ENCODE measurements at places on chromosomes 2 and 18.

DNA sequence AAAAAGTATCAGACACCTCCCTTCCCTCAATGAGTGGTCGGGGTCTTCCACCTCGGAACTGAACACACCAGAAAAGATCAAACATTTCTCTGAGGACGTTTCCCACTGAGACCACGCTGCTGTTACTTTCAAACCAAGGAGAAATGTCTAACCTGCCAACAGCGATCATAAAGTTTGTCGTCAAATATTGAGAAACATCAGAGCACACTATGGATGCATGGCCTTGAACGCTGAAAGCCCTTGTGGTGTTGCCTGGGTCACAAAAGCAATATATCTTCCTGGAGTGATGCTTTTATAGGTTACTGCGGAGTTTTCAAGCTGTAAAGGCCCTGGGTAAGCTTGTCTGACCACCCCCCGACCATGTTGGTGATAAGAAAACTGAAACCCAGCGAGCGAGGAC, 70.2 kb upstream of the ID2 start:
- no peak for DNase-seq

- no peak for DNase-seq
These were observed 11.8 kb downstream of the CEP68 start for GRCh38 chr2:65067806-65068553.

DNA sequence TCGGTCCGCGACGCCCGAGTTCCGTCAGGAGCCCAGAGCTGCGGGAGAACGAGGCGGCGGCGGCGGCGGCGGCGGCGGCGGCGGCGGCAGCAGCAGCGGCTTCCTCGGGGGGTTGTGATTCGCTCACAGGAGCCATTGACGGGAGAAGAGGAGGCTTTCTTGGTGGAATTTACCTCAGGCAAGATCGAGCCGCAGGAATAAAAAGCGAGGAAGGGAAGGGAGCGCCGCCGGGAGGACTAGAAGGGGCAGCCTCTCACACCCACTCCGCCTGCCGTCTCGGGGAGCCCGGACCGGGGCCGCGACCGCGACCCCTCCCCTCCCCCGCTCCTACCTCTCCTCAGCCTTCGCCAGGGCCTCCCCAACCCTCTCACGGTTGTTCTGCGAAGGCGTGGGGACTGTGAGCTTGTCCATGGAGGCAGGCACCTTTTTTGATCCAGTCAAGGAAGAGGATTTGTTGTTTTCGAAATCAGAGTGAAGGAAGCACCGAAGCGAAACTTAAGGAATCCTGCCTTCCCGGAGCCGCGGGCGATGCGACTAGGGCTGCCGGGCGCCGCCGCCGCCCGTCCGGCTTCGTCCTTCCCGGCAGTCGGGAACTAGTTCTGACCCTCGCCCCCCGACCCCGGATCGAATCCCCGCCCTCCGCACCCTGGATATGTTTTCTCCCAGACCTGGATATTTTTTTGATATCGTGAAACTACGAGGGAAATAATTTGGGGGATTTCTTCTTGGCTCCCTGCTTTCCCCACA, 506 bp downstream of the BMPR2 start:
- DNase-seq: no peak

DNA sequence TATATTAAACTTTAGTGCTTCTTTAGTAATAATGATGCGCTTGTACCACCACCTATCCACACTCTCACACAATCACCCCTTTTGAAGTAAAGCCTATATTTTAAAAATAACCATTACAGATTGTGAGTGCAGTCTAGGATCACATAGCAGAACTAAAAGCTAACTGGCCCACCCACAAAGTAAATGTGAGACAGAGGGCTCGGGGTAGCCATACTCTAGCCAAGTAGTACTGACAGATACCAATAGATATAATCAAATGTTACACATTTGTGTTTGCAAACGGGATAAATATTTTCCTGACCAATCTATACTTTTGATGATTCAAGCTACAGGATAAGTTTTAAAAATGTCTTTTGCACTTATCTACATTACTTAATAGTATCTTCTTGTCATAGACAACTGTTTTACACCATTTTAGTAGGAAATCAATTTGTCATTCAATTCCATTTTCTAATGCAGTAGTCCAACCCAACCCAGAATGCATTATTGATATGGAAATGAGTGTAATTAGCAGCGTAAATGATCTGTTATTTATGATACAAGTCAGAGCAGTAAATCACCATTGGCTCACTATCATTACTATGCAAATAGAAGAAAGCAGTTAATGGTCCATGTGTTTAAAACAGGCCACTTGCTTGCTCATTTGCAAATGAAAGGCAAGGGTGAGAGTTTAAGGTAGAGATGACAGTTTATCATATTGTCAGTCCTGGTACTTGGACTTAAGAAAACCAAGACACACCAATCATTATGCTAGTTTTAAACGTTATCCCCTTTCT, 111.8 kb downstream of the ERBB4 start:
- no peak for DNase-seq

- peak; percentile 40 for DNase-seq
These were observed 88.0 kb downstream of the ACTR3 start for GRCh38 chr2:113977660-113978523.

DNA sequence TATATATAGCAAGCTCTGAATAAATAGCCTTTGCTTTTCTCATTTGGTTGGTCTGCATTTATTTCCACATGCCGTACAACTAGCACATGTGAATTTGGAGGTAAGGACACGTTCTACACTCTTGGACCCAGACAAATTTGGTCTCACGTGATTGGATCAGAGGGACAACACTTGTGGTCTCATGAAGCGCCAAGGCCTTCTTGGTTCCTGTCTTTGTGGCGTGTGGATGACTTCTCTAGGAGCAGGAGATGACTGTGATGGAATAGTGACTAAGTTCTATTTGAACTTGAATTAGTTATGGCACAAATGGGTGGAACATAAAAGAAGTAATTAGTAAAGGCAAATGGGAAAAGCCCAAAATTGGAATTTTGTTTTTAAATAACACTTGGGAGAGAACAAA, 206.9 kb downstream of the BCL2 start:
- no peak for DNase-seq

DNA sequence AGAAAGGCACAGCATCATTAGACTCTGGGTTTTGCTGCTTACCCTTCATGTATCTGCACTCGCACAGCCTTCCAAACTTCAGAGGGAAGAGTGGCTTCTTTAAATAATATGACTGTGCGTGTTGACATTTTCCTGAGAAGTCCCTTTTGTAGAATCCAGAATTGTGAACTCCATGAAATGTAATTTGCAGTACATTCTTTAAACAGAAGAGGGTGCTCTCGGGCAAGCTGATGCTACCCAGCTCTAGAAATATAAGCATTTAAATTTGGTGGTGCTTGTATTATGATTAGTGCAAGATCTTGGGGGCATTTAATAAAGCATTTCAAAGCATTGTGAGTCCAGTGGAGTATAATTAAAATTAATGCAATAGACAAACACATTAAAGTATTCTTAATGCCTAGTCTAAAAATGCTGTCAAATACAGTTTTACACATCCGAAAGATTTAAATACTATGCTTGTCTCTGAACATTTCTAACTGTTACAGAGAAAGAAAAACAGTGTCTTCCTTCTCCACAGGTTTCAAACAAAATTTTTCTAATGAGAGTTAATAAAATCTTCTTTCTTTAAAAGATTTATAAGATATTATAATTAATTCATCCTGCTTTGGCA, 17.3 kb upstream of the GTF2A1L start:
- DNase-seq: peak; percentile 25

GRCh38 chr2:59232394-59233165, 991.5 kb upstream of the FANCL start:
- DNase-seq: no peak

DNA sequence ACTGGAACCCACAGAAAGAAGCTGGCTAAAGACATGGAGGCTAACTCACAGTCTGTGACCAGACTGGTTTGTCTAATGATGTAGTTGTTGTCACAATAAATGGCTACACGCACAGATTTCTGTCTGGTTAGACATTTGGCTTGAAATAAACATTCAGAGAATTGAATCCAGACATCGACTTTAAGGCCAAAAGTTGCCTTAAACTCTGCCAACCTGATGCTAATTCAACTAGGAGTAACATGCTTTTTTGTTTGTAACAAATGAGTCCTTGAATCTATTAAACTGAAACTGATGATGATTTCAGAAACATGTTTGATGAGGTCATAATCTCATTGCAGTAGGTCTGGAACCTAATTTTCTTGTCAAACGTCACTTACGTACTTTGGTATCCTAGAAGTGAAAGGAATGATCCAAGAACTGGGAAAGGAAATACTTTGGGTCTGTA, 123.8 kb downstream of the ERBB4 start:
- DNase-seq: no peak

DNA sequence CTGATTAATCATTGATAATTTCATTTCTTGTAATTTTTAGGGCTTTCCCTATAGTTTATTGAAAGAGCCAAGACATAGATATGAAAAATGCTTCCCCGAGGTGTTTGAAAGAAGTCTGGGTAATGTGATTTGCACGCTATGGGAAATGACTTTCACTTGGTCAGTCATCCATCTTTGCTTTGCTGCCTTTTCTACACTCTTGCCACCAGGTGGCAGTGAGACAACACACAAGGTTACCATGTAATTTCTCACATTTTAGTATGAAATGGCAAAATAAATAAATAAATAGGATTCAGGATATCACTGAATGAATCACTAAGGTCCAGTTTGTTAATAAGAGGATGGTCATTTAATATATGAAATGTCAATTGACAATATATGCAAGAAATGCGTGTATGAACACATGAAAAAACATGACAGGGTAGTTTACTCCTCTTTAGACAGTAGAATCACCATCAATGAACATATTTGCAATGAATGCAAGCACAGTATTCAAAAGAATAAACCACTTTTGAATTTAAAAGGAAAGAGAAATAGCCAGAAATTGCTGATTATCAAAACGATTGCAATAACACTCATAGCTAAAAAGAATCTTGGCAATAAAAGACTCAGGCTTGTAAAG, 52.2 kb upstream of the KCNH7 start:
- DNase-seq: peak; percentile 76
